Suprapubic skin (tissue), 4 donors: ENCODE measurements at places on chromosomes 16 and 17. TPM values are rescaled to one million over a fixed set of nuclear protein-coding genes. Genes with fewer than 3 reads are reported as not detected.

GRCh38 chr17:63442549-63443035 lies 3.5 kb downstream of the CYB561 start:
- no peak overlapping the region for H3K4me3 ChIP-seq
- no peak for DNase-seq
- H3K36me3 ChIP-seq, result peaks cover 4% of the 10 kb centered on the region
- peaks cover 39% of the 10 kb centered on the region for H3K4me1 ChIP-seq

GRCh38 chr17:45993962-45994627 lies 5.0 kb upstream of the STH start:
- H3K27ac ChIP-seq, result no peak overlapping the region
- no peak overlapping the region for H3K4me3 ChIP-seq
- no peaks in the 10 kb centered on the region for H3K36me3 ChIP-seq

- peaks cover 9% of the 10 kb centered on the region for H3K4me1 ChIP-seq
- peaks cover 41% of the 10 kb centered on the region for H3K27me3 ChIP-seq
- DNase-seq, result no peak
- no peak overlapping the region for H3K27ac ChIP-seq
Measured at GRCh38 chr16:28260193-28260592, 32.1 kb upstream of the SBK1 start.

DNA sequence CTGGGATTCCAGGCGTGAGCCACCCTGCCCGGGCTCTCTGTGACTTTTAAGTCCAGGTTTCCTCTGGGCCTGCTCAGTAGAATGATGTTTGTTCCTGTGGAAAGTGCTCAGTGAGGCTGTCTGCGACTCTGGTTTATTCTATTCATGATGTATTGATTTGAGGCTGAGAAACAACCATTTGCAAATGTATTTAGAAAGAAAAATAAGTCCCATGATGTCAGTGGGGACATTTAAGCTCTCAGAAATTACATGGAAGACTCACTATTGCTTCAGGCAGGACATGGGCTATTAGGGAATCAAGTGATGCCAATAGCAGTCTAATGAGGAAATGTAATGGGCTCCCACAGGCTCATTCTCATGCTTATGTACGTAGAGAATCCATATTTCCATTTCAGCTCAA lies 22.2 kb upstream of the KCNG4 start:
- H3K27ac ChIP-seq, result no peak overlapping the region
- no peaks in the 10 kb centered on the region for H3K36me3 ChIP-seq
- DNase-seq, result no peak
- no peaks in the 10 kb centered on the region for H3K4me1 ChIP-seq

DNA sequence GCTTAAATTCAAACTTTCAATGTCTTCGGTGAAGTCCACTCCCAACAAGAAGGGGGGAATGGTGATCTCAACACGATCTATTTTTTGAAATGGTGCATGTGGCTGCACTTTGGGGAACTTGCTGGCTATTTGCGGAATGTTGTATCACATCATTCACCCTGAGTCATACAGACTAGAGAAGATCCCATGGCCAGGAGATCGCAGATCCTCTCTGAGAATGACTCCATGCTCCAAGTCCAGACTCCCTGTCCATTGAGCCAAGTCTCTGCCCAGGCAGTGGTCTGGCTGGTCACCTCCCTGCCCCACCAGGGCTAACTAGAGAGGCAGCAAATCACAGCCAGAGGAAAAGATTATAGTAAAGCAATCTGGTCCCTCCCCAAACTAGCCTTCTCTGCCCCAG lies 120.6 kb downstream of the XYLT1 start:
- no peak for DNase-seq
- no peaks in the 10 kb centered on the region for H3K36me3 ChIP-seq
- H3K4me1 ChIP-seq, result peaks cover 33% of the 10 kb centered on the region
- H3K27ac ChIP-seq, result peak overlapping the region; percentile 59
- no peaks in the 10 kb centered on the region for H3K27me3 ChIP-seq

DNA sequence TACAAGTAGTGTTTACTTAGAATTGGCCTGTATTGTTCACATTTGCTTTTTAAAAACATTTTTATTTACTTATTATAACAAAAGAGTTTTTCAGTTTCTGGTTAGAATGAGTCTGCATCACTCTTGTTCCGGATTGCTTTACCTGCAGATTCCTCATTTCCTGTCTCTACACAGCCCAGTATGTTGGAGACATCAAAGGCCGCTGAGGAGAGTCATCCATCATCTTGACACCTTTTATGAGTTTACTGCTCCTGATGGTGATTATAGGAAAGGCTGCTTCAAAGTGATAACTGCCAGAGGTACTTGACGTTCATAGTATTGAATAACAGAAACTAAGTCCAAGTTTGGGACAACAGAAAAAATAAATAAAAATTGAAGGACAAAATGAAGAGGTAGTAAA lies 490.5 kb upstream of the CA10 start:
- no peak for DNase-seq
- no peak overlapping the region for H3K4me3 ChIP-seq
- no peaks in the 10 kb centered on the region for H3K27me3 ChIP-seq

DNA sequence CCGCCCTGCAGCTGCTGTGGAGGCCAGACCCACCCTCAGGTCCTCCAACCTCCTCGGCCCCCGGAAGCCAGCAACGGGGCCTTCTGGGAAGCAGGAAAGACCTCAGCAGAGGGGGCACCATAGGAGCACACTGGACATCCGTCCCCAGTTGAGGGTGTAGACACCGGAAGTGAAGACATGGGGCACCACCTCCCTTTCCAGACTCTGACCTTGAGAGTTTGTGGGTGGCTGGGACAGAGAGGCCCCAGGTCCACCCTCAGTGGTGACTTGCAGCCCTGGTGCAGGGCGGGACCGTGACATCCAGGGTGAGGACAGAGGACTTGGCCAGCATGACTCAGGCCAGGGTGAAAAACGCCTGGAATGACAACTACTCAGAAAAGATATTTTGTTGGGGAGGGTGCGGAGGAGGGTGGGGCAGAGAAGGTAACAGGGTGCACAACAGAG lies 19.9 kb downstream of the CEP295NL start:
- peak overlapping the region; percentile 95 for H3K27ac ChIP-seq
- no peaks in the 10 kb centered on the region for H3K36me3 ChIP-seq
- no peaks in the 10 kb centered on the region for H3K27me3 ChIP-seq
- peak overlapping the region; percentile 39 for H3K4me3 ChIP-seq
- peaks cover 75% of the 10 kb centered on the region for H3K4me1 ChIP-seq

DNA sequence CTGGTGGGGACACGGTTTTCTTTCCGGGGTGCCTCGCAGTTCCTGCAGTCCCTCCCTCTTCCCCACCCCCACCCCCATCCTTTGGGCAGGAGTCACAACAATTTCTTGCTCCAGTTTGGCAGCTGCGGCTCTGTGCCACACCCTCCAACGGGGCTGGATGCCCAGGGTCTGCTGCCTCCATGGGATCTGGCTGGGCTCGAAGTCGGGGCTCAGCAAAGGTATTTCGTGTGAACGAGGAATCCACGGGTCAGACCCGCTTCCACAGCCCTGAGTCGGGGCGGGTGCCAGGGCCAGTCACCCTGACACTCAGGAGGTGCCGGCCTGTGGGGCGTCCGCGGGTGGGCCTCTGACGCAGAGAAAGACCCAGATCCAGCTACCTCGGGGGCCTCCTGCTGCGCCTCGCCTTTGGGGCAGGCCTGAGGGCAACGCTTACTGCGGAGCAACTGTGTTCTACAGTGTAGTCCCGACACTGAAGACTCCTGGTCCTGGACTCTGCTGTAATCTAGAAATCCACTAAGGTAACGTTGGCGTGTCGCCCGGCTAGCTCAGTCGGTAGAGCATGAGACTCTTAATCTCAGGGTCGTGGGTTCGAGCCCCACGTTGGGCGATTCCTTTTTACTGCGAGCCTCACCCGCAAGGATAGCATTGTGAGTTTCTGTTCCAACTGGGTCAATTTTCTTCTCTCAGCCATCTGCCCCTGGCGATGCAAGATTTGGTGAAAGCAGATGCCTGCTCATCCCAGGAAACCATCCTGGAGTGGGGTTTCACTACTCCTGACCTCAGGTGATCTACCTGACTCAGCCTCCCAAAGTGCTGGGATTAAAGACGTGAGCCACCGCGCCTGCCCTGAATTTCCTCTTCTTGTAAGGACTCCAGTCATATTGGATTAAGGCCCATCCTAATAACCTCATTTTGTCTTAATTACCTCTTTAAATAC lies 12.6 kb upstream of the OR1F1 start:
- H3K4me1 ChIP-seq, result peaks cover 32% of the 10 kb centered on the region
- H3K4me3 ChIP-seq, result no peak overlapping the region
- no peaks in the 10 kb centered on the region for H3K36me3 ChIP-seq
- H3K27ac ChIP-seq, result no peak overlapping the region
- H3K27me3 ChIP-seq, result peaks cover 100% of the 10 kb centered on the region

The EPN3 gene
- 30.3 TPM for total RNA-seq

The SPIRE2 gene
- 6.6 TPM for total RNA-seq

The KRT39 gene
- 13.3 TPM for total RNA-seq

The CD300E gene
- not detected for total RNA-seq
